ENCODE measurements at places on chromosomes 1 and 21.

DNA sequence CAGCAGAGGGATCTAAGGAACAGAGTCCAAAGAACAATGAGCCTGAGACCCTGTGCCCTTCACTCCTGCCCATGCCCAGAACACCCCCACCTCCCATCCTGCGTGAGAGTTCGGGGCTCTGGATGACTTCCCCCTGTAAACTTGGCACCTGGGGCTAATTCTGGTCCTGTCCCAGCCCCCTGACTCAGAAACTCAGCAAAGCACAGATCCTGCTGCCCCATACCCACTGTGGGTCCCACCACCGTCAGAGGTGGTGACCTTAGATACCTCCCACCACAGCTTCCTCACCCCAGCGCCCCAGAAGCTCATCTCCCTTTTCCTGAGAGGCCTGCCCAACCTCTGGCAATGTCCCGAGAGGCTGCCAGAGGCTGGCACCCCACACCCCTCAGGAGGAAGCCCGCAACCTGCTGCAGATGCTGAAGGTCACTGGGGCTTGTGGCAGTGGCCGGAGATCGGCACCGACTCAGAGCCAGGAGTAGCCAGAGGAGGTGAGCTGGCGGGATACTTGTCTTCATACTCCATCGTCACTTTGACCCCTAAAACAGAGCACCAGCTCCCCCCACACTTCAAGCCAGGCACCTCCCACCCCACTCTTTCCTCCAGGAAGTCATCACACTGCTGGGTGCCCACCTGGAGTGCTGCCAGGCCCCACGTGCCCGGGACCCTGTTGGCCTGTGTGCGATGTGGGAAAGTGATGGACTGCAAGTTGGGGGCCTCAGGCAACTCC is 111.6 kb upstream of the IFFO2 start:
- DNase-seq, result no peak

- DNase-seq, result peak; percentile 59
Measured at GRCh38 chr1:72557446-72558049, 275.2 kb upstream of the NEGR1 start.

DNA sequence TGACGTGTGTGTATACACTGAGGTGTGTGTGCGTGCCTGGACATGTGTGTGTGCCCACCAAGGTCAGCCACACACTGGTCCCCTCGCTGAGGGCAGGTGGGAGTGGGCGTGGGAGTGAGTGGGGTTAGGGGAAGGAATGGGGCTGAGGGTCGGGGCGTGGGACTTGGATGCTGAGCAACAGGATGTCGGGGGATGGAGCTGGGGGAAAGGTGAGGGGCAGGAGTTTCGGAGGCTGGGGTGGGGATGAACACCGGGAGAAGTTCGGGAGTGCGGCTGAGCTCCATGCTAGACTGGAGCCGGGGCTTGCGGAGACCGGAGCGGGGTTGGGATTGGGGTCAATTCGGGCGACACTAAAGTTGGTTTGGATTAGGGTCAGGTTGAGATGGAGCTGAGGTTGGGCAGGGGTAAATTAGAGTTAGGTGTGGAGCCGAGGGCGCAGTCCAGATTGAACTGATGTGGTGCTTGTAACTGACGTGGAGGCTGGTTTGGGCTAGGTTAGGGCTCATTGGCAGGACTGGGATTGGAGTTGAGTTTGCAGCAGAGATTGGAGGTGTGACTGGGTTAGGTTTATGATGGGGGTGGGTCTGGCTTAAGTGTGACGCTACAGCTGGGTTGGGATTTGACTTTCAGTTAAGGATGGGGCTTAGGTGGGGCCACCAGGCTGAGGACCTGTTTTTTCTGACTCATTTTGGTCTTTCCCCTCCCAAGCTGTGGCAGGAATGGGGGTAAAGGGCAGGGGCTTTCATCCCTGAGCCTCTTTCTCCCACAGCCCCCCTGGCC is 3.3 kb upstream of the GUCA2A start:
- no peak for DNase-seq

DNA sequence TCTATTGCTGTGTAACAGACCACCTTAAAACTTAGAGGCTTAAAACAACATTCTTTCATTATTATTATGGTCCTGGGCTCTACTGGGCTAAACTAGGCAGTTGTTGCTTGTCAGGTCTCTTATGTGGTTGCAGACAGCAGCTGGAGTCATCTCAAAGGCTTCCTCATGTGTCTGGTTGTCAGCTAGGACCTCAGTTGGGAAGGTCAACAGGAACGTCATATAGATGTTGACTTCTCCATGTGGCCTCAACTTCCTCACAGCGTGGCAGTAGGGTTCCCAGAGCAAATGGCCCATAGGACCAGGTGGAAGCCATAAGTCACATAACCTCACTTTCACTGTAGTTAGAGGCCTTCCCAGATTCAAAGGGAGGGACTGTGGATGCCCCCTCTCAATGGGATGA is 15.4 kb upstream of the MEF2D start:
- DNase-seq, result no peak
